ENCODE measurements at places on chromosomes 5 and 9. TPM values are rescaled to one million over a fixed set of nuclear protein-coding genes. Genes with fewer than 3 reads are reported as not detected.

DNA sequence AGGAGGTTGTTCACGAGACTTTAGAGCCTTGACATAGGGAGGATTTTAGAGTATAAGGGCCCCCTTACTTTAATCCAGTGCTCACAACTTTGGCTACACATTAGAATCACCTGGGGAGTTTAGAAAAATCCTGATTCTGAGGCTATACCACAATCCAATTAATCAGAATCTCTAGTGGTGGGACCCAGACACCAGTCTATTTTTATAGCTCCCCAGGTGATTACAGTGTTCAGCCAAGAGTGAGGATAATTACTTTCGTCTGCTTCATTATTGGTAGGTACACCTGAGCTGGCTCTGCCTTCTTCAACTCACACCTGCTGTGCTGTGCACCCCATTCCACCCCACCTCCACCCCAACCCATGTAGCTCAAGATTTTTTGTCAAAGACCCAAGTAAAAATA lies 141.3 kb upstream of the EPB41L4A start:
- no peak for DNase-seq

The PCAT7 gene
- total RNA-seq, result not detected

DNA sequence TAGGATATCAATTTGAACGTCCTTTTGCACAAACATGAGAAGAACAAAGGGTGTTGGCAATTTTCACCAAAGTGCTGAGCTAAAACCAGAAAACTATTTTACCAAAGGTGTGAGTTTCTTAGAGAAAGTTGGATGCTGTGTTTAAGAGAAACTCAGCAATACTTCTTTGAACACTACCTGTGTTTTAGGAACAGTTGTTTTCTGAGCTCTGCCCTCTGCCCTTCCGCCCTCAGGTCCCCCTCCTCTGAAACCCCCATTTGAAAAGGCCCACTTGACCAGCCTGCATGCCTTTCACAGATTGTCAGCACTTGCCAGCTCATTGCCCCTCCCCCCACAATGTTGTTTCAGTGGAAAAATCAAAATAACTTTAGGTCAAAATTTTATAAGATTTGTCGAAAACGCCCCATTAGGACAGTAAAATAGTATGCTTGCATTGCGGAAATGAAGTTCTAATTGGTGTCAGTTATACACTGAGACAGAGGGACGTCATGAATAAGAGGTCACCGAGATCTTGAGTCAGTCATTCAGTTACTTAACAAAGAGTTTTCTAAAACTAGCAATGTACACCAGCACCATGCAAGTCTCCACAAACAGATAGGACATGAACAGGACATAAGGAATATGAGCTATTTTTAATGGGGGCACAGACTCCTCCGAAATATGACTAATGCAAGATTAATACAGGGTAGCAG lies 61.9 kb upstream of the IL7R start:
- no peak for DNase-seq

The PALM2AKAP2 gene
- total RNA-seq, result not detected

DNA sequence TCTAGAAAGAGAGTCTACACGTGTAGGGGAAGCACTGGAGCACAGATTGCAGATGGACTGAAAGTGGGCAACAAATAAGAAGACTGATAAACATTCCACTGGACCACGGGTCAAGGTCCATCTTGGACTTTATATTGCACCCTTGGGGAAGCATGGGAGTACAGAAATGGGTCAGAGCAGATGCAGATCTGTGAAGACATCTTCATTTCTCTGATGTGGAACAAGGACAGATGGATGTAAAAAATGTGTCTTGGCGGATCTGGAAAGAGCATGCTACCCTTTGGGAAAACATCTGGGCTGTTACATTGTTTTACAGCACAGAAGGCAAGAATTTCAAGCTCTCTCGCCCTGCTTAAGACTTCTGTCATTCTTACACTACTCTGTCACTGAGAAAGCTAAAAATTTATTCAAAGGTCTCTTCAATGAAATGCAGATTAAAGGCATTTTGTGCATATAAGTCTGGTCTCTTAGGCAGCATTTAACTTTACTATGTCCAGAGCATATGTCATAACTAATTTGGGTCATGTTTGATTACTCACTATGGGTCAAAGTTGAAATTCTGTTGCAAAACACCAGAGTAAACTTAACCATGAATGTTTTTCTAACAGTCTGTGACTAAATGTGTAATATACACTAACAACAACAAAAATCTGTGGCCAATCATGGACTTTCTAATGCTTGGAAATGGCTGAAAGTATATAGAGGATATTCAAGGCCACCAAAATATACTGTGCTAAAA lies 756.4 kb upstream of the DMAC1 start:
- no peak for DNase-seq

- no peak for DNase-seq
Observed at GRCh38 chr5:39218482-39219402, 621 bp downstream of the FYB1 start.

The NTMT1 gene
- 40.3 TPM for total RNA-seq

DNA sequence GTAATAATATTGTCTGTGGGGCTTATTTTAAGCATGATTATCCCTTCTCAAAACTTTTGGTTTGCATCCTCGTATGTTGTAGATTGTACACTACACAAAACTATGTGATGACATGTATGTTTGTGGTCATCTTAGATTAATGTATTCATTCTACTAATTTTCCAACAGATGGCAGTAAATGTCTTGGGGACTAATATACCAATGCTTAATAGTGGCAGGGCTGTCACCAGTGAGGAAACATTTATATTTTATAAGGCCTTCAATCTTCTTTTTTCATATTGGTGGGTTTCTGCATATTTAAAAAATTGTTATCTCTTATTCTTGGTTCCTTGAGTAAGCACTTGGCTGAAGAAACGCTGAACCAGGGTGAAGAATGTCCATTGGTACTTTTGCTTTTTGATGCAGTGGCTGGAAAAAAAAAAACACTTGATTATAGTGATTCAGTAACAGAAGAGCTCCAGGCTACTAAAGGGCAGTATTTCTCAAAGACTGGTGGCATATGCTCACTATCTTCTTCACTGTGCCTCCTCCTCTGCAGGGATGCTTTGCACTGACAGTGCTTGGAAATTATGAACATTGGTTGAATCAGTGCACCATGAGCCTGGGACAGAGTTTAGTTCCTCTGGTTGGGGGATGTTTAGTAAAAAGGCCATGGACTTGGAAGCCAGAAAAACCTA lies 530.3 kb downstream of the RASEF start:
- no peak for DNase-seq

DNA sequence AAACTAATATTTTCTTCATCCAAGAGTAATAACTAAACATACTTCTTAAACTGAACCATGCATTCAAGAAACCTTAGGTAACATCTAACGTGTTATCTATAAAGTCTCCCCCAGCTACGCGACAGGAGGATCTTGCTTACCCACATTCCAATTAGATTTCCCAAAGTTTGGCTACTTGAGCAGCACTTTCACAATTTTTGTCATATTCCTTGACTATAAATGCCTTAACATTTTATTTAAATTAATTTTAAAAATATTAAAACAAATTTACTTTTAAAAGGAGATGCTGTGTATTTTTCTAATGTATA lies 25.3 kb upstream of the IFNE start:
- no peak for DNase-seq

GRCh38 chr5:96753848-96754247 lies 53.9 kb downstream of the ERAP1 start:
- no peak for DNase-seq
